Psoas muscle (tissue), 8 donors: ENCODE measurements at places on chromosomes 1 and 21. TPM values are rescaled to one million over a fixed set of nuclear protein-coding genes. Genes with fewer than 3 reads are reported as not detected.

Gene OR2M3
- not detected for total RNA-seq

DNA sequence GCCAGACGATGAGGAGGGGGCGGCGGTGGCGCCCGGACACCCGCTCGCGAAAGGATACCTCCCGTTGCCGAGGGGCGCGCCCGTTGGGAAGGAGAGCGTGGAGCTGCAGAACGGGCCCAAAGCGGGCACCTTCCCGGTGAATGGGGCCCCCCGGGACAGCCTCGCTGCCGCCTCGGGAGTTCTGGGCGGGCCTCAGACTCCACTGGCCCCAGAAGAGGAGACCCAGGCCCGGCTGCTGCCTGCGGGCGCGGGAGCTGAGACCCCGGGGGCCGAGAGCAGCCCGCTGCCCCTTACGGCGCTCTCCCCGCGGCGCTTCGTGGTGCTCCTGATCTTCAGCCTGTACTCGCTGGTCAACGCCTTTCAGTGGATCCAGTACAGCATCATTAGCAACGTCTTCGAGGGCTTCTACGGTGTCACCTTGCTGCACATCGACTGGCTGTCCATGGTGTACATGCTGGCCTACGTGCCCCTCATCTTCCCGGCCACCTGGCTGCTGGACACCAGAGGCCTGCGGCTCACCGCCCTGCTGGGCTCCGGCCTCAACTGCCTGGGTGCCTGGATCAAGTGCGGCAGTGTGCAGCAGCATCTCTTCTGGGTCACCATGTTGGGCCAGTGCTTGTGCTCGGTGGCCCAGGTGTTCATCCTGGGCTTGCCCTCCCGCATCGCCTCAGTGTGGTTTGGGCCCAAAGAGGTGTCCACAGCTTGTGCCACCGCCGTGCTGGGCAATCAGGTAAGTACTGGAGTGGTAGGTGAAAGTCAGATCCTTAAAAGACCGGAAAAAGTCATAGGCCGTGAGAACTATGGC lies 588 bp downstream of the FLVCR1 start:
- no peak for DNase-seq

GRCh38 chr21:17818186-17819113 lies 706 bp downstream of the C21orf91 start:
- peak; percentile 61 for DNase-seq

- DNase-seq = no peak
These were observed 18.1 kb upstream of the SLC19A1 start for GRCh38 chr21:45560106-45561021.

DNA sequence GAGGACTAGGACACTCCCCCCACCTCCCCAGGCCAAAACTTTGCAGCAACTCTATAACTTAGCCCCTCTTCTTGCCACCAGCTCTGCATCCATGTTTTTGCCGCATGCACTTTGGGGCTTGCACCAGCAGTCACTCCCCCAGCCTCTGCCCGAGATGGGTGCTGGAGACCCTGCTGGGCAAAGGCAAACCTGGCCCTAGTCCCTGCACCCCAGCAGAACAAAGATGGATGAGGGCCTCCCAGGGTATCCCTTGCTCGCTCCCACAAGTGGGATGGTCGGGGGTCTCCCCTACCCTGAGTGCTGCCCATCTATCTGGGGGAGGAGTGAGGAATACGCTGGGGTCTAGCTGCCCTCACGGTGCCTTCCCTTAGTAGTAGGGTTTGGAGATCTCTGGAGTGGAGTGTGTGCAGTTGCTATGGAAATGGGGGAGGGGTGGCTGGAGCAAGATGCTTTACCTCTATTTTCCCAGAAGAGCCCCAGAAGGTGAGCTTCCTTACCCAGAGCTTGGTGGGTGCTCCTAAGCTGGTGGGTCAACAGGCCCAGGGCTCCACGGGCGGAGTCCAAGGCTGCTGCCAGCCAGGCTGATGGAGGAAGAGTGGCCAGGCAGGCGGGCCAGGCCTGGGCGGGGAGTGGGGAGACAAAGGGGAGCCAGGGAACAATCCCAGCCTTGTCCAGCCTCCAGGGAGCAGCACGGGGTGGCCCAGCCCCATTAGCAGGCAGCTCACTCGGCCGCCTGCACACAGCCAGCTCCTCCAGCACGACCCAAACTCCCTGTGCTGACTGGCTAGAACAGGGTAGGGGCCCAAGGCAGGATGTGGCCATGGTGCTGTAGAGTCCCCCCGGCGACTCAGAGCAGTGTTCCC lies at the start of gene PAQR6:
TSS of gene PAQR6 (minus strand) at position 597 of the 863 bp plus-strand sequence. CDS start 1,325 bp downstream, outside the sequence.
- peak; percentile 26 for DNase-seq

GRCh38 chr1:178241837-178242236 lies 147.9 kb downstream of the RASAL2 start:
- DNase-seq = no peak

DNA sequence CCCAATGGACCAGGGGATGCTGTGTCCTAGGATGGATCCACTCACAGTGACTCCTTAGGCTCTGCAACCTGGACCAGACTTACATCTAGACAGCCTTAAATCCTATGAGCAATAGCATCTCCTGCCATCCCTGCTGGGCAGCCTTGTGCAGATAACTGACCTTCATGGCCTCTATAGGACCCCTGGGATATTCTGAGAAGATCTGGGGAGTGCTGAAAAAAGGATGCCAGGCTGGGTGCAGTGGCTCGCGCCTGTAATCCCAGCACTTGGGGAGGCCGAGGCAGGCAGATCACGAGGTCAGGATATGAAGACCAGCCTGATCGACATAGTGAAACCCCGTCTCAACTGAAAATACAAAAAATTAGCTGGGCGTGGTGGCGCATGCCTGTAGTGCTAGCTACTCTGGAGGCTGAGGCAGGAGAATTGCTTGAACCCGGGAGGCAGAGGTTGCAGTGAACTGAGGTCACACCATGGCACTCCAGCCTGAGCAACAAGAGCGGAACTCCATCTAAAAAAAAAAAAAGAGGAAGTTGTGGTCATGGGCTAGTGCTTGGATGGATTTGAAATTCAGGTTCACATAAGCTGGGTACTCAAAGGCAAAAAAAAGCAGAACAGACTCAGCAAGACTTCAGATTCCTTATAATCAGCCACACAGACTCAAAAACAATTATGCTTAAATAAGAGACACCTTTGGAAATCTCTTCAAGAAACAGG lies 10.9 kb upstream of the SH2D1B start:
- DNase-seq = no peak

DNA sequence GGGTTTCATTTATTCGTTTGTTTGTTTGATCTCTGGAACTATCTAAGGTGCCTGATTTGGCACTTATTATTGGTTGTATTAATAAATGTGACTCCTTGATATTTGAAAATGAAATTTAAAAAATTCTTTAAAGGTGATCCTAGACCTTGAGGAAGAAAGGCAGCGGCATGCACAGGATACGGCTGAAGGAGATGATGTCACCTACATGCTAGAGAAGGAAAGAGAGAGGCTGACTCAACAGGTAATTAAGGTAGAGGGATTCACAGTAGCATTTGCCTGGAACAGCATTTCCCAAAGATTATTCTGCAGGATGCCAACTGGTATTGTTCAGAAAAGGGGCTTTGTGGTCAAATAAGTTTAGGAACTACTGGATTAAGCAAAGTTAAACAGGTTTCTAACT lies 54.4 kb upstream of the WNT2B start:
- DNase-seq = no peak

- no peak for DNase-seq
These were observed 46.5 kb upstream of the LRRC52 start for GRCh38 chr1:165497069-165498013.
